ENCODE measurements at places on chromosomes 13 and 19.
A peak's percentile ranks its signal among the peaks of the same experiment; 100 is the strongest.

GRCh38 chr13:27379694-27380641 lies 44.5 kb upstream of the GTF3A start:
- no peak for DNase-seq

DNA sequence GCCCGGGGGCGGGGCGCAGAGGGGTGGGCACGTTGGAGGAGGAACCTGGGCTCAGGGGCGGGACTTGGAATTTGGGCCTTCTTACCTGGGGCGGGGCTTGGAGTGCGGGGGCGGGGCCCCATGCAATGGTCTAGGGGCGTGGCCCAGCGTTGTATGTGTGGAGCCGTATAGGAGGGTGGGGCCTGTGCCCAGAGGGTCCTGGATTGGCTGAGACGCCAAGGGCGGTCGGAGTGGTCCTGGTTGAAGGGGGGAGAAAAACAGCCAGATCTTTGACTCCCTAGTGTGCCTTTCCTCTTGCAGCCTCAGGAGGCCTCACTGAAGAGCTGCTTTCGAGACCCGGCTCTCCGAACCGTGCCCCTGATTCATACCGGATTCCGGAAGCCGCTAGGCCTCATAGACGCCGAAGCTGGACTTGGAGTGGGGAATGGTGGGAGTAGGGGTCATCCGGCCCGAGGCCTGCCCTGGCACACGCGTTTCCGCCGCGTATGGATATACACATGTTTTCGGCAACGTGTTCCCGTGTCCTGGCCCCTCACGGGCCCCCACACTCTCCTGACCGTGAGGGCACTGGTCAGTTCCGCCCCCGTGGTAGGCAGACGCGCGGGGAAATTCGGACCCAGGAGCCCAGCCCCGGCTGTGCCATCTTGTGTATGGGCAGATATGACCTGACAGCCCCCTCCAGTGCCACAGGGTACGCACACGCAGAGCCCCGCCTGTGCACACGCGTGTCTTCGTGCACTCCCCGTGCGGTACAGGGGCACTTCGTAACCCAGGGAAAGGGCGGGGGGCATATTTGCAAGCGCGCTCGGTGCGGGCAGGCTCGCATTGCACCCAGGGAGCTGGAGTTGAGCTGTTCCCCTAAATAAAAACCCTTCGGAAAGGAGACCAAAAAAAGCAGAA lies 661 bp upstream of the PRR12 start:
- DNase-seq, result peak; percentile 69

GRCh38 chr13:46783504-46783903 lies 13.5 kb downstream of the ESD start:
- DNase-seq, result no peak

GRCh38 chr19:41915021-41915775 lies 13.1 kb downstream of the ERFL start:
- DNase-seq, result no peak

- DNase-seq, result no peak
Measured at GRCh38 chr13:30864433-30865122, 41.5 kb upstream of the MEDAG start.

- no peak for DNase-seq
Measured at GRCh38 chr13:59874973-59875372, 288.8 kb downstream of the DIAPH3 start.

GRCh38 chr13:35879111-35879510 lies 252.1 kb downstream of the DCLK1 start:
- no peak for DNase-seq

DNA sequence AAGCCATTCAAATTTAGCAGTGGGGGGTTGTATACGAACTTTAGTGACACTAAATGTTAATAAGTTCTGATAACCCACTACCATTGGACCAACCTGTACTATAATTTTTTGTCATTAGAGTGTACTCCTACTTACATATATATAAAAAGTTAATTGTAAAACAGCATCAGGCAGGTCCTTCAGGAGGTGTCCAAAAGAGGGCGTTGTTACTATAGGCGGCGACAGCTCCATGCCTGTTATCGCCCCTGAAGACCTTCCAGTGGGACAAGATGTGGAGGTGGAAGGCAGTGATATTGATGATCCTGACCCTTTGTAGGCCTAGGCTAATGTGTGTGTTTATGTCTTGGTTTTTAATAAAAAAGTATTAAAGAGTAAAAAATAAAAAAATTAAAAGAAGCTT lies 27.5 kb downstream of the SPRYD7 start:
- DNase-seq, result no peak

DNA sequence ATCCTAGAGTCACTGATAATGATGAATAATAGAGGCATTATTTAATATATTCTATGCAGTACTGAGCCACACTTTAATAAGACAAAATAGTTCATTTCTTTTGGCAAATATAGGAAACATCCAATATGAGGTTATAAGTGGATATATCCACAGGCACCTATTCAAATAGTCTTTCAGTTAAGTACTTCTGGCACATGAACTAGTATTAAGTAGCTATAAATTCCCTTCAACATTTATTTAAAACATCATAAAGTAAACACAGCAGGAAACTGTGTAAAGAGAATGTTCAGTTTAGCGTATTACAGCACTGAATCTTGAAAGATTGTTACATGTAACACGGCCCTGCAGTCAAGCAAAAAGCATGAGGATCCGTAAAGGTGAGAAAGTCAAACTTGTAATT lies 463.3 kb upstream of the KLF12 start:
- DNase-seq, result no peak

- DNase-seq, result no peak
Measured at GRCh38 chr13:41710771-41711170, 250.1 kb downstream of the VWA8 start.

GRCh38 chr19:49672131-49672919 lies 4.7 kb upstream of the PRMT1 start:
- DNase-seq, result peak; percentile 62

GRCh38 chr19:14475251-14476073 lies at the start of gene PTGER1:
Gene PTGER1, minus strand, starts transcription at chr19:14475354. Its CDS starts 1,034 bp downstream, at chr19:14474320.
- no peak for DNase-seq

- DNase-seq, result peak; percentile 39
Measured at GRCh38 chr19:2171349-2172145, 7.8 kb downstream of the DOT1L start.

DNA sequence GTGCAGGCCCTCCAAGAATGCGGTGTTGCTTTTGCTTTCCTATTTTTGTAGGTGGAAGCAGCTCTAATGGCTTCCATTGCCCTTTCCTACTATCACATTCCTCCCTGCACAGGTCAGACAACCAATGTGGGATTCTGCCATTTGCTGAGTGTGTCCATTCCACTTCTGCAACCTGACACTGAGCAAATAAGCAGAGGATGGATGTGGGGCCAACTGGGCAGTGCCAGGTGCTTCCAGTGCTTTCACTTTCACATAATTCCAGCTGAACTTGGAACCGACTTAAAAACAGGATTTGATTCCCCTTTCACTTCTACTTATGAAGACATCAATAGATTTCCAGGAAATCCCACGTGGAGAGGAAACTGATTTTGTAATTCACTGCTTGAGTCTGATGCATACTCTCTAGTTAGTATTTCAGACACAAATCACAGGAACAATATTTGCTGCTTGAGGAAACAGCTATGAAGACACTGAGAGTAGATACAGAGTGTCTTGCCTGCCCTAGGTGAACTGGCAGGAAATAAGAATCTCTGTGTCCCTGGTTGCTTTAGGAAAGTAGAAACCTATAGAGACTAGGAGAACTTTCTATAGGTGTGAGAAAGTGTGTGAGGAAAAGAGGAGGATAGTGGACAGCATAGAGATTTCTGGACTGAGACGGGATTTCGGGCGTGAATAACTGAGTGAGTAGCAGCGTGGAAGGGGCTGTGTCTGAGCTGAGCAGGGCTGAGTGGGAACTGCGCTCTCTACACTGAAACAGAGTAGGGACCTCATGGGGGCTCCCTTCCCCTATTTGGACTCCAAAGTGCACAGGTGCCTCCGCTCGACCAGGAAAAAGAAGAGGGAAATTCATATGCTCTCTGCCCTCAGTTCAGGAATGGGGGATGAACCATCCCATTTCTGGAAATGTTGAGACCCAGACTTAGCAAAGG lies 22.5 kb downstream of the LGALS16 start:
- DNase-seq, result no peak
